ENCODE measurements at places on chromosomes 1 and 21.

- no peak for DNase-seq
Observed at GRCh38 chr1:197471248-197471985, 203.4 kb downstream of the CRB1 start.

- DNase-seq: peak; percentile 93
Observed at GRCh38 chr1:226814751-226815537, 55.5 kb upstream of the PSEN2 start.

- peak; percentile 93 for DNase-seq
Observed at GRCh38 chr1:7616076-7616832, 154.8 kb upstream of the VAMP3 start.

DNA sequence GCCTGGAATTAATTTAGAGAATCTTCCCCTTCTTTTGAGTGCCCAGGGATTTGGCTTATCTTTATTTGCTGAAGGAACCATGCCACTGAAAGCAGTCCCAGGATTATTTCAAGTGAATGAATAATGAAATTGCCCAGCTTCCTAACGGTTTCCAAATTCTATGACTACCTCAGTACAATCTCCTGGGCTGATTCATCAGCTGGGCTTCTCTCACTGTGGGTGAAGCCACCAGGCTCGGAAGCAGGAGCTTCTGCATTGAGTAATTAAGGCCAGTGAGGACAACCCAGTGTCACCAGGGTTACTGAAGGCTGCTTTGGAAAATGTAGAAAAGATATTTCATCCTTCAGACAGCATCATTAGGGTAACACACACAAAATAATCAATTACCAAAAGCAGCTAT lies 169.8 kb downstream of the DAB1 start:
- no peak for DNase-seq

- DNase-seq: no peak
Observed at GRCh38 chr1:9859281-9860014, 35.7 kb upstream of the CLSTN1 start.

GRCh38 chr1:7705048-7705907 lies 65.8 kb upstream of the VAMP3 start:
- no peak for DNase-seq

DNA sequence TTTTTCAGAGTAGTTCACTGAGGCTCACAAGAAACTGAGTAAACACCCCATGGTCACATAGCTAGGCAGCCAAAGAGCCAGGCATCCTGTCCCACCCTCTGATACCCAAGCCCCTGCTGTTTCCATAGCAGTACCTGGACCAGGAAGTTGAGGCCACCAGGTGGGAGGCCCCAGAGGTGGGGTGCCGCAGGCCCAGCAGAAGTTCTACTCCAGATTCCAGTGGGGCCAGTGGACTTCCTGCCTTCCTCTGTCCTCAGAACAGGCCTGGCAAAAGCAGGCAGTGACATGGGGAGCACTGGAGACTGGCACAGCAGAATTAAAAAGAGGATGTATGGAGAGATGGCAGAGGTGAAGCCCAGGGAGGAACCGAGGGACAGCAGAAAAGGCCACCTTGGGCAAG lies 19.0 kb downstream of the FOXO6 start:
- no peak for DNase-seq

GRCh38 chr1:109075531-109076490 lies at the start of gene TAF13:
Gene TAF13 (minus strand): TSS chr1:109076003. CDS start chr1:109075947, 56 bp downstream.
- peak; percentile 97 for DNase-seq

- DNase-seq: peak; percentile 99
Observed at GRCh38 chr21:45294509-45295291, 7.0 kb upstream of the POFUT2 start.

- no peak for DNase-seq
Observed at GRCh38 chr1:37389327-37389726, 85.1 kb upstream of the ZC3H12A start.

DNA sequence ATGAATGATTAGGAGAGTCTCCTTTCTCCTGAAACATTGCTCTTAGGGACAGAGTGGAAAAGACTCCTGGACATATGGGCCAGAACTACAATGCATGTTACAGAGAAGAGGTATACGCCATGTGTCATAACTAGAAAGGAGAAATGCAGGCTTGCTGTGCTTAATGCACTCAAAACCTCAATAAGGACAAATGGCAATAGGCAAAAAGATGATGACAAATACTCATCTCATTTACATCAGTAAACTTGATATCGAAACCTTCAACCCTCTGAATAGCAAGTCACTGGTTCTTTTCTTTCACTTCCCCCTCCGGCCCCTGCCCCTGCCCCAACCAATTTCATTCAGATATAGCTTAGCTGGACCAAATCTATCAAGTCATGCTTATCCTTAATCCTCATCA lies 1.9 kb upstream of the GPR88 start:
- DNase-seq: no peak

DNA sequence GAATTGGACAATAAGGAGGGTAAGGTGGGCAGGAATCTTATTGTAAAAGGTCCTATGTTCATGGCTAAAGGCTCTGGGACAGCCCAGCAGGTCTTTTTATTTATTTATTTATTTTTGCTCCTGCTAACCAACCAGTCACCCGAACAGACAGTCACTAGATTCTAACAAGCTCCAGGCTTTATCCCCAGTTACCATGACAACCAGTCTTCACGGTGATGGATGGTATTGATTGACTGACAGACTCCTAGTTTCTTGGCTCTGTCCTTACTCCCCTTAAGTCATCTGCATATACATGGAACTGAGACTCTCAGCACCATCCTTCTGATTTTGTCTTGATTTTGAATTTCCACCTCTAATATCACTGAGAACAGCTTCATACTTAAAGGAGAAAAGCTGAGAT lies 44.3 kb downstream of the C8A start:
- no peak for DNase-seq

DNA sequence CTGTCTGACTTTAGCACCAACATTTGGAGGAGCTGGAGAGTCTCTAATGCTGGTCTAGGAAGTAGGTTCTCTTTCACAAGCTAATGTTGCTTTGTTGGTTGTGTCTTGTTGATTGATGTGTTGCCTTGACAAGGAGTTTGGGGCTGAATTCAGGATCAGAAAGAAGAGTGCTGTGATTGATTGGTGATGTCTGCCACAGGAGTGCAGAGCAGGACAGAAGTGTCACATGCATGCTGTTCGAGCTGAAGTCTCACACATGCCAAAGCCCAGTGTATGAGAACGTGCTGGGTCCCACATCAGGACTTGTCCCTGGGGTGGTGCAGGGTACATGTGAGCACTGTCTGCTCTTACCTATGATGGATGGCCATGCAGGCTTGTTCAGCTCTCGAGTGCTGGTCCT lies 694.4 kb downstream of the MATN1 start:
- DNase-seq: no peak

DNA sequence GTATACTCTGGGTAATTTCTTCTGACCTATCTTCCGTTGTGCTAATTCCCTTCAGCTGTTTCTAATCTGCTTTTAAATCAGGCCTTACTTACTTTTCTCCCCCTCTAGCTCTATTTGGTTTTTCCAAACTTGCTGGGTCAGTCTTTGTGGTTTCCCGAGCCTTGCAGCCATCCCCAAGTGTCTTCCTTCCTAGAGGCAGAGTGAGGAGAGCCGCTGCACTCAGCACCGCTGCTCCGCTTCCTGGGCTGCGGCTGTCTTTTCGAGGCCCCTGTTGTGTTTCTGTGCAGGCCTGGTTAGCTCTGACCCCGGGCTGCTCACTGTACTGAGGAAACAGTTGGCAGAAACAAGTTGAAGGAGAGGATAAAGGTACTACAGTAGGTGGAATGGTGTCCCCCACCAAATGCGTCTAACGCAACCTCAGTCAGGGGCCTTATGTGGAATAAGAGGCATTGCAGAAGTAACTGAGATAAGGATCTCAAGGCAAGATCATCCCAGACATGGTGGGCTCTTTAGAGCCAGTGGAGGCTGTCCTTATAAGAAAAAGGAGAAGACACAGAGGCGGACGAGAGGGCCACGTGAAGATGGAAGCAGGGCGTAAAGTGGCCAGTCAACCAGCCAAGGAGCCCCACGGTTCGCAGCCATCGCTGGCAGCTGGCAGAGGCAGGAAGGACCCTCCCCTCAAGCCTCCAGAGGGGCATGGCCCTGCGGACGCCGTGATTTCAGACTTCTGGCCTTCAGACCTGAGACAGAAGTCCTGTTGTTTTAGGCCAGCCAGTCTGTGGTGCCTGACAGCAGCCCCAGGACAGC lies 10.5 kb downstream of the WNT9A start:
- peak; percentile 17 for DNase-seq

DNA sequence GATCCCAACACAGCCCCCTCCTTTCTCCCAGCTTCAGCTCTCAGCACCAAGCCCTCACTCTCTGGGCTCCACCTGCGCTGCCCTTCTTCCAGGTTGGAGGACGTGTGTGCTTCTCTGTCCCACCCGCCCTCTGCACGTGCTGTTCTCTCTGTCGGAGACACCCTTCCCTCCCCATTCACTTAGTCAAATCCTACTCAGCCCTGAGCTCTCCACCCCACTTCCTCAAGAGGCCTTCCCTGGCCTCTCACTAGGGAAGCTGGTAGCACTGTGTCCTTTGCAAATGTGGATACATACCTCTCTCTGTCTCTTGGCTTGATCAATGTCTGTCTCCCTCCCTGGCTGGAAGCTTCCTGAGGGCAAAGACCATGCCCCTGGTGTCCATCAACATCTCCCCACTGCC lies 43.0 kb downstream of the TNFRSF8 start:
- DNase-seq: no peak

- no peak for DNase-seq
Observed at GRCh38 chr1:2428490-2428889, 16.1 kb upstream of the PEX10 start.

DNA sequence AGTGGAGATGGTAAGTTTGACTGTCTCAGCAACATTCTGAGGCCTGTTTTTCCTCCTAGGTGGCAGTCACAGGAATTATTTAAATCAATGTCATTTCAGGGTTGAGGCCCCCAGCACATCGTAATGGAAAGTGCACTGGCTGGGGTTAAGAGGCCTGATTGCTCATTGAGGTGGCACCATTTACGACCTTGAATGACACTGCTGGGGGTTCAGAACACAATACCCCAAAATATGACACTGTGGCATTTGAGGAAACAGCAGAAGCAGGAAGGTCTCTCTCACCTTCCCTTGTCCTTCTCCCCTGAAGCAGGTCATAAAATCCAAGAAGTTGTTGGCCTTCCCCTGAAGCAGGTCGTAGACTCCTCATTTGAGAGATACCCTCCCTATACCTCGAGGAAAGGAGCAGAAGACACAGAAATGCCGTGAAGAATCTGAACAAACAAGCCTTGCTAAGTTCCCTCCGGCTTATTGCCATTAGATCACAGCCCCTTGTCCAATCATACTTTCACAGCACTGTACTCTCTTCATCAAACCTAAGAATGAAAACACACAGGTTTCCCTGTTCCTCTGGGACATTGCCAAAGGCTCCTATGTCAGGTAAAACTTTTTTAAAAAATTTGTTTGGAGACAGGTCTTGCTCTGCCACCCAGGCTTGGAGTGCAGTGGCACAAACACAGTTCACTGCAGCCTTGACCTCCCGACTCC lies 71.3 kb downstream of the S1PR1 start:
- DNase-seq: no peak

GRCh38 chr1:9165396-9165795 lies 36.5 kb upstream of the GPR157 start:
- DNase-seq: no peak

- no peak for DNase-seq
Observed at GRCh38 chr1:70195342-70195741, 10.0 kb downstream of the LRRC40 start.

DNA sequence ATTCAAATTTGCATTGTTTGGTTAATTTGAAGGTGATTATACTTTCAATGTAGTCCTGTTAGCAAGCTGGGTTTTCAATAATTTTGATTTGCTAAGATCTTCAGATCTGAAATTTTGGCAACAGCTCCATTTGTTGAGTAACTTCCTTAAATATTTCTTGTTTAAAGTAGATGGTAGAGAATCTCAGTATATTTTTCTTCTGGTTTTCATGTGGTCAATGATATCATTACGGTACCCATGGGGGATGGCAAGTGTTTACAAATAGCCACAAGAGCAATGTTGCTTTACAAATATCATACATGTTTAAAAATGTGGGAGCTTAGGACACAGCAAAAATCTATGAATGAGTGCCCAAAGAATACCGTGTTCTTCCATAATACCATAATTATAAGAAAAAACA lies 175.9 kb downstream of the IFI44 start:
- no peak for DNase-seq
